Osteocyte (in vitro differentiated cells): ENCODE measurements at places on chromosomes 4 and X.

DNA sequence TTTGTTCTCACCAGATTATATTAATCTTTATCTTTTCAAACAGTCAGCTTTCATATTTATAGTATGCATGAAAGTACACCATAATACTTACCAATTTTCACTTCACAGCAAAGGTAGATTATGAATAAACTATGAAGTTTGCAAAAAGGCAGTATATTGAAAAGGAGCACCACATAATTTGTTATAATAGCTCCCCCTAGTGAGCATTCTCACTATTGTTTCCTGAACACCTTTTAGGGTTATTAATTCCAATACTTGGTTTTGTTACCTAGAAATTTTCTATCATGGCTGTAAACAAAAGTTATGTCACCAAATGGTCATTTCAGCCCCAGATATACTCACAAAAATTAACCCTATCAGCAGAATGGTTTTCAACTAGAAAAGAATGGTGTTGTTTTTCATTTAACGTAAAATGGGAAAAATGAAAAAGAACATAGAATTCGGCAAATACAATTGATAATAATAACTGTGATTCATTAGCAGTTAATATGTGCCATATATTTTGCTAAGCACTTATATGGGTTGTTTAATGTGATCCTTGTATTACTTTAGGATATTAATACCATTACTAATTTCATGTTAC lies 30.2 kb upstream of the NKX6-1 start:
- no peak for DNase-seq

DNA sequence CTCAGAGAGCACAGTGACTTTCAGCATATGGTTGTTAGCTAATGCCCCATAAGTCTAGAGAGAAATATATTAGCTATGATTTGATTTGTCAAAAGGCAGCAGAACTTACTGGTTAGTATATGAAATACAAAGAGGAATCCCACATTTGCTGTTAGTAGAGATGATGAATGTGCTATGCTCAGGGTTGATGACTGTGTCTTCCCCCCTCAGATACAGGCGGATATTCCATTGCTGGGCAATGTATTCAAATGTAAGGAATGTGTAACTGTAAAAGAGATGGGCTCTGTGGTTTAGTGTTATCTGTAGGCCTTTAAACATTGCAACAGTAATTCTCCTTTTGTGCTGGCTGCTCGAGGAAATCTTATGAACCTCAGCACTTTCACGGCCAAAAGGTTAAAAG lies 528.9 kb upstream of the ARX start:
- no peak for DNase-seq

GRCh38 chr4:95510877-95511276 lies 37.9 kb downstream of the UNC5C start:
- DNase-seq = no peak

GRCh38 chr4:171582961-171583581 lies 230.1 kb upstream of the GALNTL6 start:
- no peak for DNase-seq

DNA sequence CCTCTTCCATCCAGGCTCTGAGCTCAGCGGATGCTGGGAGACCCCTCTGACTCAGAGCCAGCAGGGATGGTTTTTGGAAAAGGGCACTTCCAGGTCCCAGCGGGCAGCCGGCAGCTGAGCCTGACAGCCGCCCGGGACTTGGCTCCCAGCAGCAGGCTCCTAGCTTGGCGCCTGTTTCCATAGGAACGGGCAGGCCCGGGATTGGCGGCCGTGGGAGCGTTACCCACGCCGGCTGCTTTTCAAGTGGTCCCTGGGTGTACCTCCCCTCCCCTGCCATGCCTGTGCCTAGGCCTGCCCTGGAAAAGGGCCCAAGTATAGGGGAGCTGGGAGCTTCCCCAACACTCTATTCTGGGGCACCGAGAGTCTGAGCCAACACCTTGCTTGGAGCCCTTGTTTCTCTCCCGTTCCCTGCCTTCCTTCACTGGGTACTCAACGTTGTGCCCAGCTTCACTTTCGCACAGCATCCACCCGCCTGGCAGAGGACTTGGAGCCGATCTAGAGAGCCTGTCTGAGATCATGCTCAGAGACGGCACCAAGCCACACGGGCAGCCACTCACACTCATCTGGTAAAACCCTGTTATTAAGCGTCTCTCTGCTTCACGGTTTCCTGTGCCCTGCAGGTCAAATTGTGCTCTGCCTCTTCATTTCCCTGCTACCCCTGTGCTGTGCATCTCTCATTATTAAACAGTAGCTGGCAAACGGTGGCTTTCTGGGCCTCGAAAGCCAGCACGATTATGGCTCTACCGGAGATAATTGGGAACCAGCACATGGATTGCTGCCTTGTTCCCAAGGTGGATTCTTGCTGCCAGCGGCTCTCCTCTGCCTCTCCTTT lies 521.5 kb downstream of the BCOR start:
- DNase-seq = no peak

DNA sequence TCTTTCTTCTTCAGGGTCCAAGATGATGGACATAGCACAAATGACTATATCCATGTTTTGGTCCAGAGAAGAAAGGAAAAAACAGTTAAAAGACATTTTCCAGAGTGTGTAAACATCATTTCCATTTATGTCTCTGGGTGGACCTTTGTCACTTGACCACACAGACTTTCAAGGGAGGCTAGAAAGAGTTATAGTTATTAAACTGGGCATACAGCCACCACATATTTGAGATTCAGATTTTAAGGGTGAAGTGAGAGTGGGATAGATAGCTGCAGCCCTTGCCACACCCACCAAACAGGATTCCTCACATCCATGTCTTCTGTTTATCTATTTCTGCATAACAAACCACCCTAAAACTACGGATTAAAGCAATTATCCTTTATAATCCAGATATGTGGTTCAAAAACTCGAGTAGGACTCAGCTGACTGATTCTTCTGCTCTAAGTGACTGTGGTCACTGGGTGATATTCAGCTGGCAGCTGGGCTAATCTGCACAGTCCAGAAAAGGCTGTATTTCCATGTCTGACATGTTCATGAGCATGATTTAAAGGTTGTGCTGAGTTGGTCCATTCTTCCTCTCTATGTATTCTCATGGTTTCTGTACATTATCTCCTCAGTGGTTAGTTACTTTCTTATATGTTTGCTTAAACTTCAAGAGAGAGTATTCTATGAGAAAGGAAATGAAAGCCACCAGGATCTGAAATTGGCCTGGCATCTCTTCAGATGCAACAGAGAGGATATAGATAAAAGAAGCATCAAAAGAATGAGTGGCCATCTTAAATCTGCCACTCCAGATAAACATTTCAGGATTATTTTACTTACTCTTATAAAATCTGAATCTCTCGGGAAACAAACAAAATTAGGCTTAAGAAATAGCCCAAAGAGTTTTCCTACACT lies 459.8 kb upstream of the CTSO start:
- no peak for DNase-seq

DNA sequence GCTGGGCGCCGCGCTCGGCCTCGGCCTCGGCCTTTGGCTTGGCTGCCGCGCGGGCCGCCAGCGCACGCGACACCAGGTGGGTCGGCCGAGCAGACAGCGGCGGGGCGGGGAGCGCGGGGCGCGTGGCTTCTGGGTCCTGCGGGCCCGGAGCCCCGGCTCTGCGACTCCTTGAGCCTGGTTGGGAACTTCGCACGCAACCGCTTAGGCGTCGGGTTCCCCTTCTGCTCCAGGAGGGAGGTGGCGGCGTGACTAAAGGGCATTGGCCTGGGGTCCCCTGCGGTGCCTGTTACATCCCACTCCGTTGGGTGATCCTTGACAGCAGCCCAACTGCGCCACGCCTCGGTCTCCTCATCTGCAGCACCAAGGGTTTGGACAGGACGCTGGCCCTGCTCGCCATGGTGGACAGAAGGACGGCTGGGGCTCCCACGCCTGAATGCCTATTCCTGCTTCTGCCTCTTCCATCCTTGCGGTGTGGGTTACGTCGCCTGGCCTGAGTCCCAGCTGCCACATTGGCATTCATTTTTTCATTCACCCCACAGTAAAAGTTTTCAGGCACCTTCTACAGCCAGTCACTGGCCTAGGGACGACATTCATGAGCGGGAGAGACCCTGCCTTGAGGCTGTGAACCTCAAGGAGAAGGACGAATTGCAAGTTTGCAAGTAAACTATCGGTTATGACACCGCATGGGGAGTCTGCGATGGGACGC lies 631 bp downstream of the EVC start:
- no peak for DNase-seq

DNA sequence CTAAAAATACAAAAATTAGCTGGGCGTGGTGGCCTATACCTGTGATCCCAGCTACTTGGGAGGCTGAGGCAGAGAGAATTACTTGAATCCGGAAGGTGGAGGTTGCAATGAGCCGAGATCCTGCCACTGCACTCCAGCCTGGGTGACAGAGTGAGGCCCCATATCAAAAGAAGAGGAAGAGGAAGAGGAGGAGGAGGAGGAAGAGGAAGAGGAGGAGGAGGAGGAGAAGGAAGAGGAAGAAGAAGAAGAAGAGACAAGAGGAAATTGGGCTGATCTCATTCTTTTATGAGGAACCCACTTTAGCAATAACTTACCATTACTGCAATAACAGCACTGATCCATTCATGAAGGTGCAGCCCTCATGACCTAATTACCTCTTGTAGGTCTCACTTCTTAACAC lies 138.9 kb upstream of the GIMD1 start:
- DNase-seq = no peak

DNA sequence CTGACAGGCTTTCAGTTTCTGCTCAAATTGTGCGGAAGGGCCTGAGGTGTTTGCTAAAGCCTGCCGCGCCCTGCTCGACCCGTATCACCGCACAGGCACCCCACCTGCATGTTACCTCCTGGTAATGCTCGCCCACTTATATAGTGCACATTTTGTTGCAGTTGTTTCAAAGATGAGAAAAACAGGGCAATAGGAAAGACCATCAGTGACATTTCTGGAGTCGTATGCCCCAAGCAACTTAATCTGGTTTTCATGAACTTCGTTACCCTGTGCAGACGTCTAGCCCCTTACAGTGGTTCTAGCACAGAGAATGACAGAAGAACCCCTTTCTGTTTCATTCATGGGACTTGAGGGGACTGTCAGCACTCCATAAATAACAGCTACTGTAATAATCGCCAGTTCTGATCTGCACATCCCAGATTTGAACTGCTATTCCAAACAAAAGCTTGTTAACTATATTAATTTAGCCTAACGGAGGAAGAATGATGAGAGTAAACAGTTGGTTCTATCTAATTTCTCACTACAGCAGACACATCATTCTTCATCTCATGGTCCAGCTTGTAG lies 940 bp upstream of the DCTD start:
- DNase-seq = no peak

- DNase-seq = no peak
Observed at GRCh38 chr4:123698556-123698955, 302.0 kb downstream of the SPRY1 start.

- no peak for DNase-seq
Observed at GRCh38 chr4:164087733-164088132, 593.2 kb downstream of the TMA16 start.

GRCh38 chrX:12984603-12985319 lies 9.9 kb downstream of the TMSB4X start:
- DNase-seq = no peak

- no peak for DNase-seq
Observed at GRCh38 chr4:87041141-87041540, 106.3 kb downstream of the AFF1 start.

DNA sequence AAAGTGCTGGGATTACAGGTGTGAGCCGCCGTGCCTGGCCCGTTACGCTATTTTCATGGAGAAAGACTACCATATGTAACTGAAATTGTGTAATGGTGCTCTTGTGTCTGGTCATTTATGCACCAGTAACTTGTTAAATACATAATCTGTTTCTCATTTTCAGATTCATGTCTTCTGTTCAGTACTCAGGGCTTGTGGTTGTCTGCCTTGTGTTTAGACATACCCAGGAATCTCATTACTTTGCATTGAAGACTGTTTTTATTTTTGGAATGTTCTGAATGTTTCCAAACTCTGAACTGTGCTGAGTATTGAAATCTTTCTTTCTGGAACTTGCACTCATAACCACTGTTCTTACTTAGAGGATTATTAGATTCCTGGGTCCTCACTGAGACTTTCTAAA lies 52.8 kb downstream of the PDLIM5 start:
- DNase-seq = no peak

GRCh38 chr4:25834411-25835107 lies 28.2 kb downstream of the SEL1L3 start:
- no peak for DNase-seq

DNA sequence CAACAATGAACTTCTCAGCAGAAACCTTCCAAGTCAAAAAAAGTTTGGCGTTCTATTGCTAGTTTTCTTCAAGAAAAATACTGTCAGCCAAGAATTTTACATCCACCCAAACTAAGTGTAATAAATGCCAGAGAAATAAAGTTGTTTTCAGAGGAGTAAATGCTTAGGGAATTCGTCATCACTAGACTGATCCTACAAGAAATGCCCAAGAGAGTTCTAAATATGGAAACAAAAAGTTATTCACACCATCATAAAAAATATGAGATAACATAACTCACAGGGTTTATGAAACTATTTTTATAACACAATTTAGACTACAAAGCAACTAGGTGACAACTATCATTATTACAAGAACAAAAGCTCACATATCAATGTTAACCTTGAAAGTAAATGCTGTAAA lies 259.5 kb upstream of the GABRA2 start:
- DNase-seq = no peak

DNA sequence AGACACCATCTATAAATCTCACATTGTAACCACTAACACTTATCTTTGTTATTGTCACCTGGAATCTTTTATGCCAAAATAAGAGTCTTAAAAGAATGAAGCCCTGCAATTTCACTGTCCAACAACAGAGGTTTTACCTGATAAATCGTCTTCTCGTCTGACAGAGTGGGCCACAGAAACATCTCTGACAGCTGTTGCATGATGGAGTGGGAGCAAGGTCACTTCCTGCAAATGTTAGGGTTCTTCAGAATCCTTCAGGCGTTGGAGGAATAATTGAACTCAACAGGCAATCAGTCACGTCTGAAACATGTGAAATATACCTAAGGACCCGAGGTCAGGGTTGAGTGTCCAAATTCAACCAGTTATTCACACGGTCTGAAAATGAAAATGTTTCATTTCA lies 353.6 kb downstream of the TRIML1 start:
- DNase-seq = no peak

DNA sequence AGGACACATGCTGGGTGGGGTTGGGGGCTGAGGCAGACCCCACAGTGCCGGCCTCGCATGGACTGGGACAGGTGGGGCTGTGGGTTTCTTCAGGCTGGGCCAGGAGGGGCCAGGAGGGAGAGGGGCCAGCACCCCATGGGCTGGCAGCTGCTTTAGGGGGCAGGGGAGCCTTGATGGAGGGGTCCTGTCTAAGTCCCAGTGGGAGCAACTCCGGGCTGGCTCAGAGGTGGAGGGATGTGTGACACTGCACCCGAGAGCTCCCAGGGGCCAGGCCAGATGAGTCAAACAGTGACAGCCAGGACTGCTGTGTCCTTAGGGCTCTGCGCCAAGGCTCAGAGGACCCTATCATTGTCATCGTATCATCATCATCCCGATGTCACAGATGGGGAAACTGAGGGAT lies 4.4 kb upstream of the ABLIM2 start:
- DNase-seq = no peak

- DNase-seq = no peak
Observed at GRCh38 chr4:56296526-56296925, 90.8 kb downstream of the AASDH start.

- no peak for DNase-seq
Observed at GRCh38 chrX:38917954-38918353, 116.7 kb downstream of the MID1IP1 start.

- no peak for DNase-seq
Observed at GRCh38 chrX:105645667-105646357, 176.5 kb upstream of the NRK start.

- no peak for DNase-seq
Observed at GRCh38 chr4:1041147-1041935, 29.9 kb downstream of the FGFRL1 start.
